Erythroblast (primary cell): ENCODE measurements at places on chromosomes 2 and 18.

- no peak for DNase-seq
These were observed 166.6 kb downstream of the TNS1 start for GRCh38 chr2:217835931-217836891.

DNA sequence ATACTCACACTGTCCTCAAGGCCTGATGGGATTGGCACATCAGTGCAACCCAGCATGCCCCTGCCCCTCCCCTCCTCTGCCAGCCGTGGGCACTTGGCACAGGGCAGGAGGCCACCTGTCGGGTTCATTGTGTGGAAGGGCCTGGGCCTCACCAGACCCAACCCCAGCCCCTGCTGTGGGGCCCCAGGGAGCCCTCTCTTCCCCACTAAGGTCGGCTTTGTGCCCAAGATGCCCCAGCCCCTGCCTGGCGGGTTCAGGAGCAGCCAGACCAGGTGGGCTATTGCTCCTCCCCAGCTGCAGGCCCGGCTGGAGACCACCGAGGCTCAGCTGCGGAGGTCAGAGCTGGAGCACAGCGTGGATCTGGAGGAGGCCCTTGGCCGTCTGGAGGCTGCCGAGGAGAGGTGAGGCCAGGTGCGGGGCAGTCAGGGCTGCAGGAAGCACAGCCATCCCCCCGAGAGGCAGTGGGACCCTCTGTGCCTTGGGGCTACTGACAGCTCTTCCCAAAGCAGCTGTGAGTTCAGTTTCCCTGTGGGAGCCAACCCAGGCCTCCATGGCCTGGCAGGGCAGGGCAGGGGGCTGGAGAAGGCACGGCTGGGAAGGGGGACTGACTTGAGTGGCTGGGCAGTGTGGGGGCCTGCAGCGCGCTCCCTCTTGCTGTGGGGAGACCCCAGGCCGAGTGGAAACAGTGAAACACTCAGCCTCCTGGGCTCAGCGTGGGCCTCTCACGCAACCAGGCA is 16.3 kb downstream of the CROCC2 start:
- DNase-seq: no peak

- no peak for DNase-seq
These were observed 46.7 kb downstream of the RNU4ATAC start for GRCh38 chr2:121577381-121577780.

DNA sequence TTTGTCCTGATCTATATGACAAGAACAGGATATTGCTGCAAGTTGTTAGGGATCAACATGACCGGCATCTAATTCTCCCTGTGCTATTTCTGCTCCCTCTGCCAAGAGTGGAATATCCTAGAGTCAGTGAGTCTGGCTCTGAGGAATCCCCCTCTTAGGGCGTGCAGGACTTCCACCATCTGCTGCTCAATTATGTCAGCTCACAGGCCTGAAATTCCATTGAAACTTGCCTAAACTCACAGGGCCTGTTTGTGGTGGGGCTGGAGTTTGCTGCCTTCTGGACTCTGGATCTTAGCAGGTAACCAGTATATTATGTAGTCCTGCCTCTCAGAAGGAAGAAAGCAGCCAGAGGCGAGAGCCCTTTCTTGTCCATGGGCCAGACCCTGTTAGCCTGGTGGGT is 323.0 kb downstream of the TSN start:
- no peak for DNase-seq

DNA sequence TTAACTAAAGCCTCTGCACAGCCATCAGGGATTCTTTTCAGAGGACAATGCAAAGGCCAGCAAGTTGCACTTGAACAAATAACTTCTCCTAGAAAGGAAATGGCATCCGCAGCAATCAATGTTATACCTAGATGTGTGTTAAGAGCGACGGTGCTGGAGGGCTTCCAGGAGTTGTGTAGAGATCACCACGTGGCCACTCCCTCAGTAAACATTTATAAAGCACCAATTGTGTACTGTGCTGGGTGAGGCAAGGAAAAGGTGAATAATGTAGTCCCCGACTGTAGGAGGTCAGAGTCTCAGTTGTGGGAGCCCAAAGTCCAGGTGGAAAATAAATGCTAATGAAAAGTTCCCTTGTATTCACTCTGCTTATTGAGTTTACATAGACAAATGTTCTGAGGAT is 135.0 kb downstream of the ALK start:
- DNase-seq: no peak

DNA sequence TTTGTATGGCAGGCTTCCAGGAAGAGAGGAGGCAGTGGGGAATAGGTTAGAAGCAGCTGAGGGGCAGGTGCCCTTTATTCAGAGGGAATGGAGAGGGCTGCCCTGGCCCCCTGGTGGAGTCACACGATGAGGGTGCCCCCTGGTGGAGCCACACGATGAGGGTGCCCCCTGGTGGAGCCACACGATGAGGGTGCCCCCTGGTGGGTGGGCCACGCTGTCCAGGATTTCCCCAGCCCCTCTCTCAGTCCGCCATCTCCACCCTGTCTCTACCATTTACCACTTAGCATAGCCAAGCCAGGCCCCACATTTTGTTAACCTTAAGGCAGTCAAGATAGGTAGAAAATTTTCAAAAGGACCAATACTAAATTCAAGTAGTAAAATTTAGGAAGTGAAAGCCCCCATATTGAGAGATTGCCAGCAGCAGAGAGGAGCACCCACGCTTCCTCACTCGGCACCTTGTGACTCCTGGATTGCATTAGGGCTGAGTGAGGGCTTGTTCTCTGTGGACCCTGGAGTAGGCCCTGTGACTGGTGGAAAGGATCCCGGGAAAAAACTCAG is 10.4 kb upstream of the FAM228A start:
- DNase-seq: peak; percentile 62

GRCh38 chr2:219848882-219849281 is 221.5 kb downstream of the SLC4A3 start:
- DNase-seq: no peak

- DNase-seq: no peak
These were observed 271.6 kb upstream of the SETBP1 start for GRCh38 chr18:44409071-44409470.

DNA sequence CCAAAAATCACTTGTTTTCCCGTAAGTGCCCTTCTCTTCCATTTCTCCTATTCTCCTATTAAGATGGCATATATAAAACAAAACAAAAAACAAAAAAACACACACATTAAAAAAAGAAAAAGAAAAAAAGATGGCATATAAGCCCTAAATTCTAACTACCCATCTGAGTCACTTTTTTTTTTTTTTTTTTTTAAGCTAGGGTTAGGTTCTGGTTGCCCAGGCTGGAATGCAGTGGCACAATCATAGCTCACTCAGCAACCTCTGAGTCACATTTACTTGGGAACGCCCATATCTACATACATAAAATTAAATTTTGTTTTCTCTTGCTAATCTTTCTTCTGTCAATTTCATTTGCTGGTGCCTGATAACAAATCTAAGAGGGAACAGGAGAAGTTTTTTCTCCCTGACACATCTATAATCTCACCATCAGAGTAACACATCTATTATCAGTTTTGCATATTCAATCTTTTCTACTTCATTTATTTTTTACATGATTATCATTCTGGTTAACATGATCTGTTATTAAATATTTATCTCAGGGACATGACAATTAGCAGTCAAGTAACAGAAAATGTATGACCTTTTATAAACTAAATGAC is 52.1 kb downstream of the EEF1B2 start:
- no peak for DNase-seq

GRCh38 chr18:2967820-2968219 is 45.1 kb downstream of the LPIN2 start:
- DNase-seq: no peak

GRCh38 chr18:78622251-78622906 is 357.2 kb upstream of the SALL3 start:
- no peak for DNase-seq

GRCh38 chr2:584863-585823 is 92.1 kb downstream of the TMEM18 start:
- no peak for DNase-seq

DNA sequence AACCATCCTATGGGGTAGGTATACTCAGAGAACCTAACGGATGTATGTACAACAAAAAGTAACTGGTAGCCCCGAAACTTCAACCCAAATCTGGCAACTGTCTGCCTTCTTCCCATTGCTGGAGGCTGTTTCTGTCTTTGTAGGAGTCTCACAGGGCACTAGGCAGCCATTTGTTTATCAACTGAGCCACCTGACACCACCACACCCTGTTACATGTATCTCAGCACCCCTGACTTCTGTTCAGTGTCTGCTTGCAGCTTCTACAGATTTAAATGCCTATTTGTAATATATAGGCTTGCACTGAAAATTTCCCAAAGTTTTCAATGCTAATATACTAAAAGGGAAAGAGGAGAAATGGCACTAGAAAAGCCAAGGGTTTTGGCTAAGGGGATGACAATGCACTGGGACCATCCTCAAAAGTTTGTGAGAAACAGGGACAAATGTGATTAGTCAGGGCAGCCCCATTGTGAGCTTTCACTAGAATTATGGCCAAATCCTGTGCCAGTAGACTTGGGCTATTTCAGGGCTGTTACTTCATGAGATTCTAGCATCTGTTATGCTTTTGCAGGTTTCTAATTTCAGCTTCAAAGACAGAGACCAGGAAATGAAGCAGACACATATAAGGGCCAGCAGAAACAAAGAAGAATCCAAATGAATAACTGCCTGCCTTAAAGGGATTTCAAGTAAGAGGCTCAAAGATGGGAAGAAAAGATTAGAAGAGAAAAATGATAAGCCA is 103.3 kb downstream of the MYO5B start:
- no peak for DNase-seq
